ENCODE measurements at places on chromosomes 2 and 18.
A peak's percentile ranks its signal among the peaks of the same experiment; 100 is the strongest.

GRCh38 chr2:38603402-38604290, 918 bp upstream of the HNRNPLL start:
- DNase-seq: peak; percentile 78

DNA sequence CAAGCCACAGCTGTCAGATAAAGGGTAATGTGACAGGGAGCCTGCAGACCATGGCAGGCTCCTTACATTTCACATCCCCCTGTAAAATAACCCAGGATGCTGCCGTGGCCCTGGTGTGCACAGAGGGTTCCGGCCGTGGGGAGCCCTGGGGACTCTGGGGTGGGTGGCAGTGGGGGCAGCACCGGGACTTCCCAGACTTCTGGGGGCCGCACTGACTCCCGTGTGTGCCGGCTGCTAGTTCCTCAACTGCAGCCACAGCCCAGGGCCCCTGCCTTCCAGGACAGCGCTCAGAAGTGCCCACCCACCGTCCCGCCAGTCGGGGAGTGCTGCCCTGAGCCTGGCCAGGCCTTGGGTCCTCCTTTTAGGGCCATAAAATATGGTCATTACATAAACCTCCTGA, 56.5 kb downstream of the CIB4 start:
- DNase-seq: no peak

DNA sequence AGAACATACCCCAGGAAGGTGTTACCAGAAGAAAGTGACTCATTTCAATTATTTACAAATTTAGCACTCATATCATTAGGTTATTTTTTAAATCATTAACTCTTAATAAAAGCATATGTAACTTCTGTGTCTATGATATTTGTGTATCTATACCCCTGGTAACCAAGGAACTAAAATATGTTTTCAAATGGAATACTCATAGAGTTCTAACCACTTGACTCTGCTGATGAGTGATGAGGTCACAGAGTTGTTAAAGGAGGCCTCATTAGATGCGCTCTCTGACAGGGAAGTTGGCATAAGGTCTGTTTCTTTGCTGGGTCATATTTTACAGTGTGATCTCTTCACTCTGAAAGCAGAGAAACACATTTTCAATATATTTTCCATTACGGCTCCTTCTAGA, 73.4 kb downstream of the CCDC150 start:
- no peak for DNase-seq

- no peak for DNase-seq
Measured at GRCh38 chr18:57687970-57688369, 66.3 kb upstream of the NARS1 start.

GRCh38 chr2:103176294-103176915, 414.6 kb downstream of the TMEM182 start:
- DNase-seq: no peak

DNA sequence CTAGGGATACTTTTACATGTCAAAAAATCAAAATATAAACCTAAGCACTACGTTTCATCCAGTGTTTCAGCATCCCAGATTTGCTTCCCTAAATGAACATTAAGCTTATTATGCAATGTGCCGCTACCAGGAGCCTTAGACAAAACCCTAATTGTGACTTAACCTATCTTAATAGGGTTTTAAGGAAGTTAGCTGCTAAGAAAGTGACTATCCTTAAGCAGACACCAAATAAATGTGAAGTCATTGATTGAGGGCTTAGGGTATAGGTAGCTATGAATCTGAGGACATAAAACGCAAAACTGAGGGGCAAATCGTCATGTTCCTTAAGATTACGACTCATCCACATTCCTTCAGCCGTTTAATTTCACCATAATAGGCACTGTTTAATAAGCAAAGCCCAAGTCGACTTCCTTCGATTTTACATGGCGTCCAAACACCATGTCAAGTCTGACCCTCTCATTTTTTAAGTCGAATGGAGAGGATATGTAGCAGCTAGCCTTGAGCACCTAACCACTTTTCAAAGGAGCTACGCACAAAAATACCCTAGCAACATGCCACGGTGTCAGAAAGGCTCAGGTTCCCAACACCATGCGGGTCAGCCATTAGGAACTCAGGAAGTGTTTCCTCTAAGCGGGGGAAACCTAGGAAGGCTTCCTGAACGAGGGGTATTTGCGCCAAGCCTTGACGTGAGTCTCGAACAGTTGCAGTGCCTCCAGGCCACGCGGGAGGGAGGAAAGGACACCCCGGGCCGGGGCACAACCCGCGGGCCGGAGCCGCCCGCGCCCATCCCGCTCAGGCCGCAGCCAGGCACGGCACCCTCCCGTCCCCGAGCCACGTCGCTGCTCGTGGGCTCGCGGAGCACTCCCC, 1.0 kb downstream of the HDLBP start:
- no peak for DNase-seq

GRCh38 chr2:190053426-190053825, 9.1 kb downstream of the MSTN start:
- no peak for DNase-seq

DNA sequence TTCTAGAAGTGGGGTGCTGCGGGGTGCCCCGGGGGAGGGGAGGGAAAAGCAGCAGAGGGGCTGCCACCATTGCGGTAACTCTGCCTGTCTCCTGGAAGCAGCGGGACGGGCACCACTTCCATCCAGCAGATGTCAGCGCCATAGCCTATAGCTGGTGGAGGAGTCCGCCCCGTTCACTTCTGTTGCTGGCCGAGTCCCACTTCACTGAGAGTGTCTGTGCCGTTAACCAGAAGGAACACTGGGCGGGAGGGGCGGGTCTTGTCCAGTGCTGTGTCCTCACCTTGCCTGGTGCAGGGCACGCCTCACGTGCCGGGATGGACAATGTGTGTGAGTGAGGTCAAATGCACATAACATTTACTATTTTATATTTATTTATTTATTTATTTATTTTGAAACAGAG, 19.3 kb upstream of the ODC1 start:
- no peak for DNase-seq

- DNase-seq: no peak
Measured at GRCh38 chr2:203871371-203871983, 3.9 kb downstream of the CTLA4 start.

- no peak for DNase-seq
Measured at GRCh38 chr2:45191146-45191863, 182.1 kb upstream of the SIX2 start.

DNA sequence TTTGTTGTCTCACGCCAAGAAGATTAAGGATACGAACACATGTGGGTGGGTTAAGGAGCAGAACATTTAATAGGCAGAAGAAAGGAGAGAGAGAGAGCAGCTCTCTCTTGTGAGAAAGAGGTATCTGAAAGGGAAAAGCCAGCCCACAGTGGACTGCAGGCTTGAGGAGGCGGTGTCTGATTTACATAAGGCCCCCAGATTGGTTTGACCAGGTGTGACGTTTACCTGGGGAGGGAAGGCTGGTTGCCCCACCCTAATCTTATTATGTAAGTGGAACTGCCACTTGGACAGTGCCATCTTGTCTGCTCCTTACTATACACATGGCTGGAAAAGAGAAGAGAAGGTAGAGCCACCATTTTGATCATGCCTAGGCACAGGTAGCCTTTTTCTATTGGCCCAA, 189.2 kb downstream of the NCK2 start:
- no peak for DNase-seq

GRCh38 chr2:120740765-120741524, 5.3 kb downstream of the GLI2 start:
- DNase-seq: no peak

All from stimulated activated CD4-positive, alpha-beta T cell treated with anti-CD3 and anti-CD28 coated beads, Interleukin-12 subunit alpha, Interleukin-12 subunit beta, amount 100 ng/mL, for 4 hours (primary cell).